ENCODE measurements at places on chromosomes 3 and 15.

- DNase-seq: no peak
Measured at GRCh38 chr15:68783226-68784058, 37.3 kb downstream of the ANP32A start.

- DNase-seq: no peak
Measured at GRCh38 chr3:23459889-23460546, 256.9 kb downstream of the UBE2E2 start.

DNA sequence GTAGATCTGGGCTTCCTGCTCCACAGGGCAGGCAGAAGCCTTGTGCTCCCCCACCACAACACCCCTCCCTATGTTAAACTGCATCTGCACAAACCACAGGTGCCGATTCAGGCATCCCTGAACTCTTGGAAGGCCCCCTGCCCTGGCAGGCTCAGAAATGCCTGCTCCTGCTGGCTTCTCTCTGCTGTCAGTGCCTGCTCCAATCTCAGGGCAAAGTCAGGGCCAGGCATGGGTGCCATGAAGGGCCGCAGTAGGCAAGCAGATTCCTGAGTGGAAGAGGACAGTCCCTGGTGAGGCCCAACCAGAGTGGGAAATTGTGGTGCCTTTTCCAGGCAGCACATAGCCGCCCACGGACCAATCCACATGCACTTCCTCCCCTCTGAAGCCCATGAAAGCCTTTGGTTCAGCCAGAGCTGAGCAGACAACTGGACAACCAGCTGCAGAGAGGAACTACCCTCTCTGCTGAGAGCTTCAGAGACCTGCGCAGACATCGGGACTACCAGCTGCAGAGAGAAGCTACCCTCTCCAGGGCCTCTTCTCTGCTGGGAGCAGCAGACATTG lies 13.6 kb downstream of the PRR20G start:
- DNase-seq: no peak

DNA sequence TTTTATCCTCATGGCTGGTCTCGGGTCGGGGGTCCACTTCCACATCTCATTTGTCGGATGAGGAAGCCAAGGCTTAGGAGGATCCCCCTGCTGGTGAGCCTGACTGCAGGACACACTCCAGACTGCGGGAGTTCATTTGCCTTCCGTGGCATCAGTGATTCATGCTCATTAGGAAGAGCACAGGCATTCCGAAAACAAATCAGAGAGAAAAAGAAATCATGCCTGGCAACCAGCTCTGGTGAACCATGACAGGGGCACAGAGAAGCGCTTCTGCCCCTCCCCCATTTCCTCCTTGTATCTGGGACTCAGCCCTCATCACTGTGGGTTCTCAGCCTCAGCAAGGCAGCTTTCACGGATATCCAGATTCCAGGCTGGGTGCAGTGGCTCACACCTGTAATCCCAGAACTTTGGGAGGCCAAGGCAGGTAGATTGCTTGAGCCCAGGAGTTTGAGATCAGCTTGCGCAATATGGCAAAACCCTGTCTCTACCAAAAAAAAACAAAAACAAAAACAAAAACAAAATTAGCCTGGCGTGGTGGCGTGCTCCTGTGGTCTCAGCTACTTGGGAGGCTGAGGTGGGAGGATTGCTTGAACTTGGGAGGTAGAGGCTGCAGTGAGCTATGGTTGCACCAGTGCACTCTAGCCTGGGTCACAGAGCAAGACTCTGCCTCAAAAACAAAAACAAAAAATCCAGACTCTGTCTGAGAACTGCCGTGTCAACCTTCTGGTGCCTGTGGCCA lies 28.4 kb downstream of the IRAK2 start:
- no peak for DNase-seq

DNA sequence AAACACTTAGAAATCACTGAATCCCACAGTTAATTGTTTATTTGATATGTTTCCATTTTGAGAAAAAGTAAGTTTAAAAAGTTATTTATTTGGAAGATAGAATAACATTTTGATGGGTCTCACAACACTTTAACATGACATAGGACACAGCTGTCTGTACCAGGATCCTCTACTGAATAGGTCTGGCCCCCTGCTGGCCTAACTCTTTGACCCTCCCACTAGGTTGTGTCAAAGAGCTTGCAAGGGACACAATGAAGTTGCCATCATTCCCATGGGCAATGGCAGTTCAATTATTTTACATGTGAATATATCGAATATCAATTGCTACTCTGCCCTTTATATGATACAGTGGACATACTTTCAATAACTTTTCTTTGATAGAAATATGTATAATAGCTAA lies 138.9 kb downstream of the EPHA3 start:
- no peak for DNase-seq

GRCh38 chr3:122959339-122959738 lies 68.2 kb downstream of the SEMA5B start:
- no peak for DNase-seq

DNA sequence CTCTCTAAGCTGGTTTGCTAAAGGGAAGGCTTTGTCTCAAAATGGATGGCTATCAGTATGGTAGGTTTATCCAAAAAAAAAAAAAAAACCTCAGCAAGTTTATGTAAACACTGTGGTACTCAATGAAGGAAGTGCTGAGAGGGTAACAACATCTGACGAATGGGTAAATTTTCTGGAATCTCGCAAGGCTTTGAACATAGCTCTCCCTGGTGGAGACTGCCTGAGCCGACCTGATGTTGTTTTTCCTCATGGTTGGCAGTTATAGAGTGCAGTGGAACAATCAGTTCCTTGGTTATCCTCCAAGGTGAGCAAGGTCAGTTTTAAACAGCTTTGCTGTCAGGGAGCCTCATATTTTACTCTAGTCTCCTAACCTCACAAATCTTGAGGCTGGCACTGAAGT lies 94.6 kb downstream of the ZPLD1 start:
- DNase-seq: no peak

- no peak for DNase-seq
Measured at GRCh38 chr3:182904164-182904563, 76.2 kb downstream of the DCUN1D1 start.

DNA sequence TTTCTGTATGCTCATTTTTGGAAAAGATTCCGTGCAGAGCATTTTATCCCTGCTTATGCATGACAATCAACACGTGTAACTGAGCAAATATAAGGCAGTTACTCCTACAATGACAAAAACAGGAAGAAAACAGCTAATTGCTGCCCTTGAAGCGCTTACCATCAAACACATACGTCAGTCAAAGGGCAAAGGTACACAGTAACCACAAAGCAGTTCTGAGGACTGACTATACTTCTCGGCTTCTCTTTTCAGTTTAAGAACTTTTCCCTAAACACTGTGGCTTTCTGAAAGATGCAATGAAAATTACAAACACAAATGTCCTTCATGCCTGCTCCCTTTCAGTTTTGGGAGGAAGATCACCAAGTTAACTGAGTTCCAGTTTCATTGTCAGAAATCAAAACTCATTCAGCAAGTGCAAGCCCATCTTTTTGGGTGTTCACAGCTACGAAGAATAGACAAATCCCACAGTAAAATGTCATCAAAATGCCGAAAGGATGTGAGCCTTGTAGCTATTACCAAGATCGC lies 602.8 kb downstream of the FOXP1 start:
- no peak for DNase-seq

GRCh38 chr3:37492977-37493471 lies 318.6 kb upstream of the LRRFIP2 start:
- DNase-seq: no peak

- DNase-seq: no peak
Measured at GRCh38 chr3:116591236-116591635, 118.3 kb upstream of the TUSC7 start.

DNA sequence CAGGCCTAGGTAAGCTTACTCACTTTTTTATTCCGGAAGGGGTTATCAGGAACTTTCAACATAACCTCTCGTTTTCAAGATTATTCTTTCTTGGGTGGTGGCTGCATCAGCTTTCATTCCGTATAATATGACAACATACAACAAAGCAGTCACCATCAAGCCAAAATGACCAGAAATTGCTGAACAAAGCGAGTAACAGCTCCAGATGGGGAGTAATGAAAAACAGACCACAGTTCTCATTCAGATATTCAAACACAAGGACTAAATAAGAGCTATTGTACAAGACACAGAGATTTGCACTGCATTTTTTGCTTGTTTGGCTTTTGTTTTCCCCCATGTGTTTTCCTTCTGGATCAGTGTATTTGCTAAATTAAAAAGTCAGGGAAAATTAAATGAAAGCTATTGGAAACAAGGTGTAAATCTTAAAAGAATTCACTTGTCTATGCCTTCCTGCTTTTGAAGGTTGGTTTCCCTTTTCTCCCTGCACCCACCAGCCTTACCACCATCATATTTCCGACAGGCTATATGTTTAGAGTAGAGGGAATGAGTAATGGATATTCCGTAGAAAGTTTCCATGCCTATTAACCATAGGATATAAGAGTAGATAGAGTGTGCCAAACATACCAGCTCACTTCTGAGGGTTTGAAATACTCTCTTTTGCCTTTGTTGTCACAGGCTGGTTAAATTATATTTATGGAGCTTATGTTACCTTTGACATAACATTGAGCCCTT lies 213.6 kb downstream of the RBMS3 start:
- DNase-seq: no peak

GRCh38 chr15:31494786-31495185 lies 168.2 kb downstream of the KLF13 start:
- DNase-seq: no peak

GRCh38 chr3:162370141-162370540 lies 873.5 kb downstream of the OTOL1 start:
- DNase-seq: no peak

- no peak for DNase-seq
Measured at GRCh38 chr3:177760803-177761202, 563.5 kb upstream of the TBL1XR1 start.

- DNase-seq: no peak
Measured at GRCh38 chr3:140355481-140355880, 322.4 kb upstream of the TRIM42 start.

- DNase-seq: no peak
Measured at GRCh38 chr3:138367911-138368310, 19.5 kb downstream of the MRAS start.

DNA sequence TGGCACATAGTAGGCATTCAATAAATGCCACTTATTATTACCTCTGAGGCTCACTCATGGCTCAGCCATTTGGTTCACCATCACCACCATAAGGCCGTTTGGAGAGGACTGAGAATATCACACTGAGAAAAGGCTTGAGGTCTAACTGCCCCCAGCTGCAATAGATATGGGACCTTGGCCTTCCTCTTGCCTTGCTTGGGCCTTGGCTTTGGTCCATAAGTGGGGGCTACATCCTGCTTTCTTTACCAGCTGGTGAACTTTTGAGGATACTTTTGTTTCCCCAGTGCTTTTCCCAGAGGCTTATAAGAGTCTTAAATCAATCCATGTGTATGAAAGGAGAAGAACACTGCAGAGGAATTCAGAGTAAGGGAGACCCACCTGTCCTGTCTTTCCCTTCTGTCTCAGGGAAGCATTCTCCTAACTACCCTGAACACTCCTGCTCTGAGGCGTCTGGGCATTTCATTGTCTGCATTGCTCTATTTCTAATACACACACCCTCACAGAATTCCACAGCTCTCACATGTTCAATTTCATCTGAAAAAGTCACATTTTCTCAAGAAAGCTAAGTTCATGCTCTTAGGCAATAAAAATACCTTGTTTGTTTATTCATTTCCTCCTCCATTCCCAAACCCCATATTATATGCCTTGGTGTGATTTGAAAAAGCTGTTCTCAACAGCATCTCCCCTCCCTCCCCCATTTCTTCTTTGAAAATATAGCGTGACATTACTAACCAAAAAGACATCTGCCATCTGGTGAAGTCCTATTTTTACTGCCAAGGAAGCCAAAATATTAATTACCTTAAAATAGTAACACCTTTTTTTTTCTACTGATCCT lies 22.5 kb upstream of the KCNMB2 start:
- DNase-seq: no peak

- DNase-seq: no peak
Measured at GRCh38 chr3:112931736-112932521, 43.0 kb downstream of the CD200R1 start.

GRCh38 chr15:40182358-40183029 lies 21.6 kb downstream of the BUB1B start:
- no peak for DNase-seq

- no peak for DNase-seq
Measured at GRCh38 chr3:18556001-18556408, 130.9 kb upstream of the SATB1 start.

DNA sequence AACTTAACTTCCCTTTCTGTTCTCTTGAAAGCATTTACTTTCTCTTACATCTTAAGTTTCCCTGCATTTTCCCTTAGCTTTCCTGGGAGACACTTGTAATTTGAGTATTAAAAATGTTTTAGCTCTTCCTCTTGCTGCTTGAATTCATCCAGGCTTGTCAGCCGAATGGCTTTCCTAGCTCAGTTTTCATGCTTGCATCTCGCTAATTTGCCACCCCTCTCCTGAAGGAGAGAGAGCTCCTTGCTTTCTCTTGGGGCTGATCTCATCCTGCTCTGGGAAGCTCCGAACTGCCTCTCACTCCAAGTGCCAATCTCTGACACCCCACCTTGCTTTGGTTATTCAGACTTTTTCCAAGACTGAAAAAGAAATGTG lies 374.6 kb upstream of the TBL1XR1 start:
- no peak for DNase-seq

DNA sequence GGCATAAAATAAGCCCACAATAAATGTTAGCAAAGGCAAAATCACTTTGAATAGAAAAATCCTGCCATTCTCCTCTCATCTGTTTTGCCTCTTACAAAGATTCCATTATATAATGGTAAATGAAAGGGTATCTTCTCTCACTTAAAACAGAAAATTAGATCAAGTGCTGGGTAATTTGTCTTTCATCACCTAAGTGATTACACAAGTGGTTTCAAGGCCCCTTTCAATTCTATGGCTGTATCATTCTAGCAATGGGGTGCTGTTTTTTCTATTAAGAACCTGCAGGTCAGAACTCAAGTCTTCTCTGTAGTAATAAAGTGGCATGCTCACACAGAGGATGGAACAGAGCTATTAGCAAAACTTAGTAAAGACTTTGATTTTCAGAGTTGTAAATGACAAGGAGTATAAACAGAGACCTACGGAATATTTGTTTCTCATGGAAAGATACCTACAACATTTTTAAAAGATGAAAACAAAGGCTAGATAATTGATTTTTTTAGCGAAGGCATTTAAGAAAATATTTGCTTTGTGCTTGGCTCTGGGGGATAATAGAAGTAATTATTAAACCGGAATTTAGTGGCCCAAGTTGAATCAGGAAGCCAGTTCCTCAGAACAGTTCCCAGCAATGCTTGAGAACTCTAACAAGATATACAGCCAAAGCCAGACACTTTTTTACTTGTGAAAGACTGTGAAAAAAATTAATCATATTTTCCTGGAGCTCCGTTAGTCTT lies 137.4 kb downstream of the CMSS1 start:
- DNase-seq: no peak

- DNase-seq: no peak
Measured at GRCh38 chr3:186386883-186387560, 25.0 kb upstream of the DGKG start.

- no peak for DNase-seq
Measured at GRCh38 chr3:105334138-105334882, 32.4 kb upstream of the ALCAM start.
